ENCODE measurements at places on chromosomes 7 and 10.

- DNase-seq = peak; percentile 81
These were observed 30.6 kb downstream of the TLX1 start for GRCh38 chr10:101161494-101162299.

- no peak for DNase-seq
These were observed 22.8 kb downstream of the PRKAG2 start for GRCh38 chr7:151853896-151854719.

DNA sequence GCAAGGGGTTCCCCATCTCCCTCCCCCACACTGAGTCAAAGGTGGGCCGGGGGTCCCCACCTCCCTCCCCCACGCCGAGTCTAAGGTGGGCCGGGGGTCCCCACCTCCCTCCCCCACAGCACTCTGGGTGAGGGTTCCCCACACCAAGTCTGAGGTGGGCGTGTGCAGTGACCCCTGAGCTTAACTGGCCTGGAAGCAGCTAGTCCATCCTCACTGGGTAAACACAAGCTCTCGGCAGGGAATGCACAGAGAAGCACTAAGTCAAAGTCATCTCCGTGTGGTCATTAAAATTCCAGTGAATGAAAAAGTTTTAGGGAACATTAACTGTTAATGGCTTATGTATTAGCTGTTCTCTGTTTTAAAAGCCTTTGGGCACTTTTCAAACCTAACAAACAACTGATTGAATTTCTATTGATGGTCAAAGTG lies 43.7 kb upstream of the PRKAR1B start:
- no peak for DNase-seq

GRCh38 chr10:18607503-18608378 lies 43.6 kb downstream of the NSUN6 start:
- no peak for DNase-seq

- no peak for DNase-seq
These were observed 98.6 kb upstream of the PHYHIPL start for GRCh38 chr10:59077855-59078254.

Measured in GM10248 (cell line).